Keratinocyte (primary cell): ENCODE measurements at places on chromosomes 2 and 18.

- DNase-seq: no peak
Measured at GRCh38 chr2:237863102-237863511, 3.7 kb downstream of the RAMP1 start.

GRCh38 chr18:8795586-8796325 is 90.4 kb downstream of the MTCL1 start:
- no peak for DNase-seq

- no peak for DNase-seq
Measured at GRCh38 chr18:61738042-61738441, 154.8 kb downstream of the RNF152 start.

DNA sequence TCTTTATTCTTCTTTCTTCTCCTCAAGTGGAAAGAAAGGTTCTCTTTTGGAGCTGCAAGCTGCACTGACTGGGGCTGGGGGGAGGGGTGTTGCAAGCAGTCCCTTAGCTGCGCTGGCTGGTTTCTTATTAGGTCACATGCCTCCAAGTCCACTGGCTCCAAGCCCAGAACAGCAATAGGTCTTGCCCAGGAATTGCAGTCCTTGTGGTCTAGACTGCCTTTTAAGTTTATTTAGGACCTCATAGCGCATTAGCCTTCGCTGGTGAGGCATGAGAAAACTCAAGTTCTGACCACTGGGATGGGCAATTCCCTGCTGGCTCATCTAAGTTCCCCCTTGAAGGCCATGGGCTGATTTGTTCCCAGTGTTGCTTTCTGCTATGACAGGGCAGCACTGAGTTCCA is 138.6 kb upstream of the SCN7A start:
- no peak for DNase-seq

- no peak for DNase-seq
Measured at GRCh38 chr2:232645061-232645460, 11.7 kb downstream of the EFHD1 start.

DNA sequence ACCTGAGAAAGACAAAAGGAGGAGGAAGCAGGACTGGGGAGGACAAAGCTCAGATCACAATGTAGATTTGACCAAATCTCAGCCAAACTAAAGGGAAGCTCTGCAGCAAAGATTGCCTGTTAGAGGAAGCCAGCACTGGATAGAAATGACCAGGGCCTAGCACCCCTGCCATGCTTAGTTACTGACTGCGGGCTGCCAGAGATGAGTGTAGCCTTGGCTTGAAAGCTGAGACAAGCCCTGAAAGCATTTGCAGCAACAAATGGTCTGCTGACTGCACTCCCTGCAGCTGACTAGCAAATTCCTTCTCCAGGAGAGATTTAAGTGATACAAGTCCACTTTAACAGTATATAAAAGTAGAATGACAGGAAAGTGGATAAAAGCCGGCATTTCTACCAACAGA is 140.9 kb upstream of the CRIM1 start:
- DNase-seq: no peak

DNA sequence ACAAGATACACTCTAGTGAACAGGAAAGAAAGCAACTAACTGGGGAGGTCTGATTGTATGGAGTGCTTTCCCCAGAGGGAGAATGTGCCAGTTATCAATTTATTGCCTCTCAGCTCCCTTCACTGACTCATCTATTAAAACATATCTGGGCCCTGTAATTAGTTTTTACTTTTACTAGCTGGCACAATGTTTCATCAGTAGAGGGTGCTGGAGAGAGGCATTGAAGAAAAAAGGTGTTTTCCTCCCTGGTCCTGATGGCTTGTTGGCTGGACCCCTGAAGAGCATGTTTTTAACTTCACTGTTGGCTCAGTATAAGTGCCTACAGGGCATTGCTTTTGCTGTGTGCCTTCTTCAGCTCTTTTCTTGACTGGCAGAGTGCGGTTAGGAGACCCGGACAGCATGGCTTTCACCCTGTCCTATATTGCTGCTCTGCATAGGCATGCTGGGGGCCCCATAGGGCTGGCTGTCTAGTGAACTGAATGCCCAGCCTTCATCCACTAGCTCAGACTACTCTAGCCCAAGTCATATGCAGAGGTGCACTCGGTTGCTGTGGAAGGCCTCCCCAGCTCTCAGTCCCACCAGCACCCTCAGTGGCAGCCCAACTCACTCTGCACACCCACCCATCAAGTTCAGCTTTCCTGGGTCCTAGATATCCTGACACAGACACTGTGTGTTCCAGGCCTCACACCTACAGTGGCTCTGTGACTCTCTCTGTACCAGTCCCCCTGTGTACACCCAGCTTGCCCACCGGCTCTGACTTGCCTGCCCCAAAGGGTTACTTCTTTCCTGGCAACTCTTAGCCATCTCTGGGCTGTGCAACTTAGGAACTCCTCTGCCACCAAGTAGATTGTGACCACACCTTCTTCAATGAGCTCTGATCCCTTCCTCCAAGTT is 62.3 kb upstream of the ACYP2 start:
- DNase-seq: no peak

DNA sequence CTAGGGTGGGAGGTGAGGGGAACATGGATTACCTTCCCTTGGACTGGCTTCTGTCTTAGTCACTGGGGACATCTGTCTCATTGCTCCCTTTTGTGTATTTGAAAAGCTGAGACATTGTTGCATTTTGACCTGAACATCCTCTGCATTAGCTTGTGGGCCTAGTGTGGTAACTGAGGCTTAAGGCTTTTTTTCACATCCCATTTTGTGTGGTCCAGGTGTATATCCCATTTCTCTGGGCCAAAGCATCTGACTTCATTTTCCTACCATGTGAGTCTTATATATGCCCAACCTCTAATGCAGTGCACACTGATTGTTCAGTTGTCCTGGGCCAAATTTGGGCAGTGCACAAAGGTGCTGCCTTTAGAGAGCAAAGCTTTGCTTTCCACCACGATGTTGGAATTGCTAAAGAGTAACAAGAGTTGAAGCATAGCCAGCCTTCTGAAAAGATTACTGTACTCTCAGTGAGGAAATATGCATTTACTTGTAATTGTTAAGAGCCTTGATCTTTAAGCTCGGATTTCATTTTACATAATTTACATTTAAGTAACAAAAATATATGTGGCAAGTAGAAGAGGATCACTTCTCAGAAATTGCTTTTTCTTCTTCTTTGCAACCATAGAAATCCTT is 13.3 kb downstream of the PRKCE start:
- no peak for DNase-seq

- DNase-seq: no peak
Measured at GRCh38 chr18:70158992-70159717, 46.3 kb downstream of the RTTN start.

- no peak for DNase-seq
Measured at GRCh38 chr2:44016282-44016681, 20.5 kb upstream of the LRPPRC start.

DNA sequence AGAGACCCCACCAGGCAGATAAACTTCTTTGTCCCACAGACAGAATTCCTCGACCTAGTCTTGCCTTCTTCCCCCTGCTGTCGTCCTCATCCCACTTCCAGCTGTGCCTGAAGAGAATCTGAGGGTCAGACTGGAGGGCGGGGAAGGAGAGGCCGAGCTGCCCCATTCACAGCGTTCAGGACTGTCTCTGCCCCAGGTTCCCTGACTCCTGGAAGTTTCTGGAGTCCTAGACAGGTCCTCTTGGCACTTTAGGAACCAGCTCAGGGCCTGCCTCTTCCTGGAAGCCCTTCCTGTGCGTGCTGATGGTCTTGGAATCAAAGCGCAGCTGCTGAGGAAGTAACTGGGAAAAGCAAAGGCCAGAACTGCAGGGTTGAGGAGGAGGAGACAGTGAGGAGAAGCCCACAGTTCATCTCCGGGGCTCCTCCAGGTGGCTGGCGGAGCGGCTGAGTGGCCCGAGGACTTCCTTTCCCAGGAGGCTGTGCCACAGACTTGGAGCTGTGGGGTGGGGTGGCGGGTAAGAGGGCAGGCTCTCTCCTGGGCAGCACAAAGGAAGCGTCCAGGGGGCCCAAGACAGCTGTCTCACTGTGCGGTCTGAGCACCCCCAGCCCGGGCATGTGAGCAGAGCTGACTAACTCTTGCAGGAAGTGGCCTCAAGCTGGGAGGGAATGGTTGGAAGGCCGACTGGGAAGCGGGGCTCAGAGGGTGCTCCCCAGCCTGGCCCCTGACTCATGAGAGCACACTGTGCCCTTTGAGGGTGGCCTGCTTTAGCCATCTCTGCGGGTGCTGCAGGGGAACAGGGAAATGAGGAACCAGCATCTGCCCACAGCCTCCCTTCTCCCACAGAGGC is 39.5 kb downstream of the SDC1 start:
- no peak for DNase-seq

- no peak for DNase-seq
Measured at GRCh38 chr2:230864122-230864604, 579 bp upstream of the ITM2C start.

DNA sequence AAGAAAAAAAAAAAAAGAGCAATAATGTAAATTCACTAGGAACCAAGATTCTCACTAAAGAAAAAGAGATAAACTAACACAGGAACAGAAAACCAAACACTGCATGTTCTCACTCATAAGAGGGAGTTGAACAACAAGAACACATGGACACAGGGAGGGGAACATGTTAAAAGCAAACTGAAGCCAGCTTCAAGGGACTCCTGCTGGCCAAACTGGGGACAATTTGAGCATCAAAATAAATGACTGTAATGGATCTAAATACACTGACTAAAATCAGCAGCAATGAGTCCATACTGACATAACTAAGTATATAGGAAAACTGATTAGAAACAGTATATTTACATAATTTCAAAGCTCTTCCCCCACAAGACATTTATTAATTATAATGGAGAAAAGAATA is 73.0 kb downstream of the FARSB start:
- no peak for DNase-seq

DNA sequence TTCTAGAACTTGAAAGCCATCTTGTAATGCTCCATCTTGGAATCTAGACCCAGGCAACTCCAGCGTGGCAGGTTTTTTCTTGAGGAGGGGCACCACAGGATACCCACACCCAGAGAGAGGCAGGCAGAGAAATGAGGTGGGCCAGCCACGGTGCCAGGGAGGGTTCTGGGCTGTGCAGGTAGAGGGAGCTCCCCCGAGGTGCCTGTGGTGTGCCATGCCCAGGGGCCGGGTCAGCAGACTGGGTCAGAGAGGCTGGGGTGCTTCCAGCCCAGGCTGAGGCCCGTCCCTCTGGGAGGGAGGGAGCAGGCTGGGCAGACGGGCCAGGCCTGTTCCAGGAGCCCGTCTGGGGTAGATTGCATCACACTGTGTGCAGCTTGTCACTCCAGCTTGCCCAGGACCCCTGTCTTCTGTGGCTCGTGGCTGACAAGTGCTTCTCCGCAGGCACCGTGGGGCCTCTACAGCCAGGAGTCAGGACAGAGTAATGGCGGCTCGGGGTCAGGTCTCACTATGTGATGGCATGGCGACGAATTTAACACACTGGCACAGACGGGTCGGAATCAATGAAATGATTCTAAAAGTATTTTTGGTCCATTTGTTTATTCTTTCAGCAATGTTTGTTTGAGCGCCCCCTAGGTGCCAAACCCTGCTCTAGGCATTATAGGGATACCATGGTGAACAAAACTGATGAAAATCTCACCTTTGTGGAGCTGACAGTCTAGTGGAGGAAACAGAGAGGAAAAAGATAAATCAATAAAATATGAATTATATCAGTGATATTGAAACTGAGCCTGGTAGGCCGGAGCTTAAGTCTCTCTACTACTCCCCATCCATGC is 144.0 kb downstream of the ACOXL start:
- no peak for DNase-seq

DNA sequence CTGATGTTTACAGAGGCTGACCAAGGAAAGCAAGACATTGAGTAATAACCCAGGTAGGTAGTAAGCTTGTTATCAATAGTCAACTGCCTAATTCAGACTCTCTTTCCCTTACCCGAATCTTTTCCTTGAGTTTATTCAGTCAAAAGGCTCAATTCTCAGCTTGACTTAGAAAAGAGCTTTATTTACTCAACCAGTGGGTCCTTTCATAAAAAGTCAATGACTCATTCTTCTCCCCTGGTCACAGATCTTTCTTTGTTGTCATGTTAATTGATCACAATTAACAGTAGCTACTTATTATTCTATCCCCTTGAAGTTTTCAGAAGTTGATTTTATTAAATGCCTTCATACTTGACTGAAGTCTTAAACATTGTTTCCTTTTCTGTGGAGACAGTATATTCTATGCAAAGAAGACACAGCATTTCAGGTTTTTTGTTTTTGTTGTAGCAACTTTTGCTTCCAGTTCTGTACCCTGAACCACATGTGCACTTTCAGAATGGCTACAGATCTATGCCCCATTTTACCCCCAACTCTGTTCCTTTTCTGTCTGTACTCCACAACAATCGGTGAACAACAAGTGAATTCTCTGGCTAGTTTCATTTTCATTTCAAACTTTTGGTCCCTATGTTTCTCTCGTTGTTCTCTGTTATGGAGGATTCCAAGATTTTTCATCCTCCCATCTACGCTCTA is 428.3 kb downstream of the NCKAP5 start:
- no peak for DNase-seq

DNA sequence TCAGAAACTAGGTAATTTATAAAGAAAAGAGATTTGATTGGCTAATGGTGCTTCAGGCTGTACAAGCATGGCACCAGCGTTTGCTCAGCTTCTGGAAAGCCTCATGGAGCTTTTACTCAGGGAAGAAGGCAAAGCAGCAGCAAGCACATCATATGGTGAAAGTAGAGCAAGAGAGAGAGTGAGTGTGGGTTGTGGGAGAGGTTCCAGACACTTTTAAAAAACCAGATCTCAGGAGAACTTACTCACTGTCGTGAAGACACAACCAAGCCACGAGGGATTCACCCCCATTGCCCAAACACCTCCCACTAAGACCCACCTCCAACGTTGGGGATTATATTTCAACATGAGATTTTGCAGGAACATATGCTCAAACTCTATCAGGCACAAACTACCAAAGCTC is 554.6 kb upstream of the TNP1 start:
- DNase-seq: no peak

DNA sequence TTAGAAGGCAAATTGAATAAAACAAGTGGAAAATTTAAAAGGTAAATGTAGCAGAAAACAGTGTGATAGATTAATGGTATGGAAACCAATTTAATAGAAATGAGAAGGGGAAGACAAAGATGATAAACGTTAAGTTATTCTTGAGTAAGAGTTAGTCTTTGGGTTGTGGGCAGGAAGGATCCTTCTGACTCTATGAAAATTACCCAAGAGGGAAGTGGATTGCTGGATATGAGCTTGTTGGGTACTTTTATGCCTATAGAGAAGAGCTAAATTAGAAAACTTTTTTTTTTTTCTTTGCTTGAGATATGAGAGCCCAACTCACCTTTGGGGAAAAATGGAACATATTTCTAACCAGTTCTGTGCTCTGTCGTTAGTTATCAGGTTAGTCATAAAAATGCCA is 144.0 kb downstream of the LDLRAD4 start:
- DNase-seq: no peak
